Activated CD8-positive, alpha-beta memory T cell treated with anti-CD3 and anti-CD28 coated beads, Interleukin-2, amount 50 U/mL, for 4 hours (primary cell): ENCODE measurements at places on chromosomes 3 and 15.
A peak's percentile ranks its signal among the peaks of the same experiment; 100 is the strongest.

- peak; percentile 31 for DNase-seq
Observed at GRCh38 chr3:51434746-51435327, 43.8 kb downstream of the RBM15B start.

GRCh38 chr3:37737134-37737533 lies 124.5 kb upstream of the CTDSPL start:
- no peak for DNase-seq

DNA sequence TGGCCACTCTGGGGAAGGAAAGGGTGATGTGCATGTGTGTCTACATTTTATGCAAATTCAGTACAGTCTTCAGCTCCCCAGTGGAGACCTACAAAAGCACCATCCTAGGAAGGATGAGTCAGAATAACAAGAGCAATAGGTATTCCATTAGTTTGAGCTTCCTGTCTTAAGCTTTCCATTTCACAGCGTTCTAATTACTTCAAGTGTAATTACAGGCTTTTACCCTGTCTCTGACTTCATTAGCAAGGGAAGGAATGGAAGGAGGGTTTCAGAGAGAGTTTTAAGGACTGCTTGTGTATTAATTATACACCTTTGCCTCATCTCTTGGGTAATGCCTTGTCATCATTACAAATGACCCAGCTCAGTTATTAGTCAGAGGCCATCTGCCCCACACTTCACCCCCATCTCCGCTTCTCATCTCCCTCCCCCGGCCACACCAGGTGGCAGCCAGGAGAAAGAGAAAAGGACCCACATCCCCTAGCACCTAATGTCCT lies 202.8 kb upstream of the MRPL3 start:
- DNase-seq = no peak

DNA sequence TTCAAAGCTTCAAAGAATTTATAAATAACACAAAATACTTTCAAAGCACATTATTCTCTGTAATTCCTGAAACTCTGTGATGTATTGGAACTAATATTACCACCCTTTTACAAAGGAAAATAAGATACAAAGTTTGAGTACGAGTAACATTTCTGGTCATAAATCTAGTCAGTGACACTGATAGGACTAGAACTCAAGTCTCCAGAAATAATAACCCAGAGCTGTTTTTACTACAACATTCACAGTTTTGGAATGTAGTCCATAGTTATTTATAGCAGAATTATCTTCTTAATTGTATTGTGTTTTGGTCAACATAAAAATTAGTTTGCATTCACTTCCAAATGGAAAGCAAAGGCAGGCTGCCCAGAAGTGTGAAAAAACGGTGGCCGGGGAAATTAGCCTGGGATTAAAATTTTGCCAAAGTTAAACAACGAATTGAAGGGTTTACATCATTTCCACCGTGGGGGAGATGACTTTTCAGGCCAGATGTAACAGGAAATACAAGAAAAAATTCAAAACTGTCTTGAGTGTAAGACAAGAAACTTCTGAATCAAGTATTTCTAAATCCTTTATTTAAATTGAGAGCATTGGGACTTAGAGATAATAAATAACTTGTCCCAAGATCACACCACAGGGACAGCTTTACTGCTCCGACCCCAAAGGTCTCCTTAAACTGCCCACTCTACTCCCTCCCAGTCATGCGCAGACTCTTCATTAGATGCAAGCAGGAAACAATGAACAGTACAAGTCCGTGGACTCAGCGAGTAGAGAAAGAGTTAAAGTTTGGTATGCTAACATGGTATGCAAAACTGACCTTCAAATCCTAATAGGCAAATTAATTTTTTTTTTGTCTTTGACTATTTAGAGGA lies 74.3 kb upstream of the VGLL4 start:
- no peak for DNase-seq

DNA sequence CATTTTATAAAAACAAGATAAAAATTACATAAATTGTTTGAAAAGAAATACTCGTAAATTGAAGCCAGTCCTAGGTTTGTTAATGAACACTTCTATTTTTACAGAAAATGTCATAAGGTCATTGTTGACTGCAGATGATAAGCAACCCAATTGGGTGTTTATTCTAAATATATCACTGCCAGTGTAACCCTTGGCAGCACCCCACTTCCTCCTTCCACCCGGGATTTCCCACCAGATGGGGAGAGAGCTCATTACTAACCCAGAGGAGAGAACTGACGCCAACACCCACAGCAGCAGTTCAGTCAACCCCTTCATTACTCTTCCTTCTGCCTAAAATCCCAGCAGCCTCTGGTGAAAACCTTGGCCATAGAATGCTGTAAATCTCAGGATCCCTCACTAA lies 307.6 kb downstream of the GAP43 start:
- DNase-seq = no peak

GRCh38 chr3:132318451-132318850 lies 1.2 kb downstream of the ACP3 start:
- no peak for DNase-seq

DNA sequence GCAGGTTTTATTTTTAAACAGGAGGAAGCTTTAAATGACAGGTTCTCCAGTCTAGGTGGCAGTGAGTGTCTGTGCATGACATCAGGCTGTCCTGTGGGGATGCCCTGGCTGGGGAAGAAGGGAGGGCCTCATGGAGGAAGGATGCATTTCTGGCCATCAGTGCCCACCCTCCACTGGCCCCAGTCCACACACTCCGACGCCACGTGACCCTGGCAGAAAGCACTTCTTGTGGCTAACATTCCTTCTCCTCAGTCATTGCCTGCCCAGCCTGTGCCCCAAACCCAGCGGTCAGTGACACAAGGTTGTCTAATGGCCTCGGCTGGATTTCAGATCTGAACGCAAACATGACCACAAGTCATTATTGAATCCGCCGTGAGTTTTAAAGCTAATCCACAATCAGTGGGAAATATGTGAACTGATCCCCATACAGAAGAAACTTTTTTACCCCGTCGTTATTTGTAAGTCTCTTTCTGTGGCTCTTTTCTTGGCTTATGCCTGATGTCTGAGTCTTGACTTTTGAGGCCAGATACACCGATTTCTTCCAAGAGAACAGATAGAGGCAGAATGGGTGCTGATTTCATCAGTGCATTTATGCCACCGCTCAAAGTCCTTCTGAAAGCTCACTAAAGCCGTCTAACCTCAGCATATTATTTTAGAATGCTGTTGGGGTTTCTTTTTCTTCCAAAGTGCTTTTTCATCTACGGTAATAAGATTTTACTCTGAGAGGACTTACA lies 17.3 kb upstream of the LRRK1 start:
- no peak for DNase-seq

DNA sequence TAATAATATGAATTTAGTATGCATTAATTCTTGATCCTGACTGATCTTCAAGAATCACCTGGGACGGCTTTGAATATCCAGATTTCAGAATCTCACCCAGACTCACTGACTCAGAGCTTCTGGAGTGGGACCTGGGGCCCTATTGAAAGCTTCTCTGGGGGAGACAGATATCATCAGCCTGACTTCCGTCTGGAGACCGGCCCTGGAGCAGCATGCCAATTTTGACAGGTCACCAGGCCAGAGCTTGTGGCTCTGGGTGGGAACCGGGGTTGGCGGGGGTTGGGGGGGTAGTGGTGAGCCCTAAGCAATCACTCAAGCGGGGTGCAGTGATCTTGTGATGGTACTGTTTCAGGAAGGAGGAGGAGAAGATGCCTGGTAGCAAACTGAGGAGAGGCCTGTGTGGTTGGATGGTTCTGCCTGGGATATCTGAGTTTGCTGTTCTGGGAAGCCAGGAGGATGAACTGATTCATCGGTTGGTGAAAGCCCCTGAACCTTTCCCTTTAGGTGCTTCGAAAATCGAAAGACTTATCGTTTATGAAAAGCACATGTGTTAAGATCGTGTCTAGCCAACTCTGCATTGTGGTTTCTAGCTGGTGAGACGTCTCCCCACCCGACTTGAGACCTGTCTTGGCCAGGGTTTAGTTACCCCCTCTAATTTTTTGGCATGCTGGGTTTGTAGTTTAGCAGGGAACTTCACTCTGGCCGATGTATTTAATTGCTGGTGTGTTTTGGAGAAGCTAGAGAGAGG lies 263.9 kb upstream of the C2CD4B start:
- DNase-seq = no peak

DNA sequence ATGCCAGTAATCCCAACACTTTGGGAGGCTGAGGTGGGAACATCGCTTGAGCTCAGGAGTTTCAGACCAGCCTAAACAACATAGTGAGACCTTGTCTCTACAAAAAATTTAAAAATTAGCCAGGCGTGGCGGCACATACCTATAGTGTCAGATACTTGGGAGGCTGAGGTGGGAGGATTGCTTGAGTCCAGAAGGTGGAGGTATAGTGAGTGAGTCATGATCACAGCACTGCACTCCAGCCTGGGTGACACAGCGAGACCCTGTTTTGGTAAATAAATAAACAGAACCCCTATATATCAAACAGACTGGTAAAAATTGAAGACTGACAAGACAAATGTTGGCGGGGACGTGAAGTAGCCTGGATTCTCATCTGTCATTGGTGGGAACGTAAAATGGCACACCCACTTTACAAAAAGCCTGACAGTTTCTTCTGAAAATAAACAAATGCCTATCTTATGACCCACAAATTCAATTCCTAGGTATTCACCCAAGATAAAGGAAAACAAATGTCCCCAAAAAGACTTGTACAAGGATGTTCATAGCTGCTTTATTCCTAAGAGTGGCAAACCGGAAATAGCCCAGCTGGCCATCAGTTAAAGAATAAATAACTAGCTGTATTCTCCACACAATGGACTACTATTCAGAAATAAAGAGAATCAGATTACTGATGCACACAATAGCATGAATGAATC lies 47.0 kb upstream of the GK5 start:
- DNase-seq = no peak

DNA sequence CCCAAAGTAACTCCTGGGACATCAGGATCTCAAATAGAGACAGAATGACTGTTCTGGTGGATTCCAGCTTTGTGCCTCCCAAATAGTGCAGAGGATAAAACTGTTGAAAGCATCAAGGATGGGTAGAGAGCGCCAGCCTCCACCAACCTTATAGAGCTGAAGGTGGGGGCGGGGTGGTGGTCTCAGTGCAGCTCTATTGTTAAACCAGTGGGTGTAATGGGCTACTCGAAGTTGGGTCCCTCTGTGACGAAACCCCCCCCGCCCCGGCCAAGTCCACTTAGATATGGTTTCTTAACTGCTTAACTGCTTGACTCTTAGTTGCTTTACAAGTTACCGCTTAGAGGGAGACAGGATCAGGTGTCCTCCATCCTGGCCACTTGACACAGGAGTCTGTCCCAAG lies 22.7 kb downstream of the DHX30 start:
- no peak for DNase-seq

DNA sequence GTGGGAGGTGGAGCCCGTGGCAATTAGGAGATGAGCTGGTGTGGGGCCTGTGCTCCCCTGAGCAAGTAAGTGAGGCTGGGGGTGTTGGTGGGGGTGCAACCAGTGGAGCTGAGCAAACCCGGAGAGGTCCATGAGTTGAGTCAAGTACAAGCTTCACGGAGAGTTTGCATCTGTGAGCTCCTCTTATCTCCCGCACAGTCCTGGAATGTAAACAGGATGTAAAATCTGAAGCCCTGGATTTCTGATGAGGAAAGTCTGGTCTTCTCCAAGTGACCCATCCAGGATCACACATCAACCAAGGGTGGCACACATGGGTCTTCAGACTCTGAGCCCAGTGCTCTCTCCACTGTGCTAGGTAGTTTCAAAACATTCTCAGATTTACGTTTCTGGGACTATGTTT lies 67.8 kb downstream of the LSM3 start:
- DNase-seq = no peak

GRCh38 chr3:105691633-105692032 lies 177.2 kb downstream of the CBLB start:
- DNase-seq = no peak

DNA sequence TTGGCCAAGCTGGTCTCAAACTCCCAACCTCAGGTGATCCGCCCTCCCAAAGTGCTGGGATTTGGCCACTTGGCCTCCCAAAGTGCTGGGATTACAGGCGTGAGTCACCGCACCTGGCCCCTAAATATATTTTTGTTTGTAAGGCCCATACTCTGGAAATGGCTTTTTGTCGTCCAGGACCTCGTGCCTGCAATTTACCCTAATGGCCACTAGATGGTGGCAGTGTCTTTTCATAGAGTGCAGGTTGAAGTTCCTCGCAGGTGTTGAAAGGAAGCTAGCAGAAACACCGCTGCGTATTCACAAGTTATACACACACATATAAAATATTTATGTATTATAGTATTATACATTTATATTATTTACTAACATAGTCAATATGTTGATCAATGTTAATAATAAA lies 97.2 kb downstream of the LRTM1 start:
- no peak for DNase-seq

DNA sequence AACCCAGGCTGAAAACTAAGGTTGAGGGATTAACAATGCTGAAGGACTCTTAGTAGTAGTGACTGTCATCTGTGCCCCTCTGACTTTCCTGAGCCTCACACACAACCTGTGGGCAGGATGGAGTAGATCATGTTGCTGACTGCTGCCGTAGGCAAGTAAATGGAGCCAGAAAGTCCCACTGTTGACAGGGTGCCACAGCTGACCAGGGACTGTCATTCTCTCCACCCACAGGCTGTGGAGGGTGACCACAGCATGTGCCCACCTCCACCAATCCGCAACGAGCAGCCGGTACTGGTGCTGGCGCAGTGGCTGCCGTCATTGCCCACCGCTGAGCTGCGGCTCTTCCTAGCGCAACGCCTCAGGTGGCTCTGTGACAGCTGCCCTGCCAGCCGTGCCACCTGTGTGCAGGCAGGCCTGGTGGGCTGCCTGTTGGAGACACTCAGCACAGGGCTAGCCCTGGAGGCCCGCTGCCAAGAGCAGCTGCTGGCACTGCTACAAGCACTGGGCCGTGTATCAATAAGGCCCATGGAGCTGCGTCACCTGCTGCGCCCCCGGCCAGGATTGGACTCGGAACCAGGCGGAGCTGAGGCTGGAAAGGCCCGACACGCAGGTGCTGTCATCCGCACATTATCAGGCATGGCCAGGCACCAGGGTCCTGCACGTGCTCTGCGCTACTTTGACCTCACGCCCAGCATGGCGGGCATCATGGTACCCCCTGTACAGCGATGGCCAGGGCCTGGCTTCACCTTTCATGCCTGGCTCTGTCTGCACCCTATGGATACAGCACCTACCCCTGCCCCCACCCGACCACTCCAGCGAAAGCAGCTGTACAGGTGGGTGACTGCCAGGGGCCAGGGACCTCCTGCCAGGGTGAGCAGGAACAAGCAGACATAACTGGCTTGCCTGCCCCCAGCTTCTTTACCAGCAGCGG lies 15.6 kb downstream of the NBEAL2 start:
- no peak for DNase-seq

- DNase-seq = no peak
Observed at GRCh38 chr3:41148478-41148877, 50.8 kb upstream of the CTNNB1 start.

- DNase-seq = no peak
Observed at GRCh38 chr3:30302027-30302426, 304.4 kb upstream of the TGFBR2 start.

- no peak for DNase-seq
Observed at GRCh38 chr3:128266453-128266852, 113.2 kb downstream of the EEFSEC start.

GRCh38 chr3:66933233-66933632 lies 64.9 kb upstream of the KBTBD8 start:
- no peak for DNase-seq
